Stimulated activated CD8-positive, alpha-beta memory T cell treated with anti-CD3 and anti-CD28 coated beads, Interleukin-15, amount 100 ng/mL, for 24 hours (primary cell): ENCODE measurements at places on chromosomes 4 and X.

GRCh38 chr4:187732524-187732923 lies 263.0 kb upstream of the ZFP42 start:
- DNase-seq: no peak

- no peak for DNase-seq
Observed at GRCh38 chr4:56314207-56314915, 72.9 kb downstream of the AASDH start.

DNA sequence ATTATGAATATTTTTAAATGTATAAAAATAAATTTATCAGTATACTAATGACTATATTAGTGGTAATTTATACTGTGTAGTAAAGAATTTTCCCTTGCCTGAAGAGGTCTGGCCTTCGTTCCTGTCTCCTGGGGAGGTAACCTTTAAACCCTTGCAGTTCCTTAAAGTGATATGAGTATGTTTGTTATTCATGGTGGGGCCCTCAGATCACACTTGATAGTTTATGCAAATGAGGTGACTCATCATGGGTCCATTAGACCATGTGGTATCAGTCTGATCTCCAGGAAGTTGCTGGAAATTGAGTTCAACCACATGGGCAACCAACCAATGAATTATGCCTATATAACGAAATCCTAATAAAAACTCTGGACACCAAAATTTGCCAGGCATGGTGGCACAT lies 904.1 kb downstream of the RPA4 start:
- DNase-seq: no peak

DNA sequence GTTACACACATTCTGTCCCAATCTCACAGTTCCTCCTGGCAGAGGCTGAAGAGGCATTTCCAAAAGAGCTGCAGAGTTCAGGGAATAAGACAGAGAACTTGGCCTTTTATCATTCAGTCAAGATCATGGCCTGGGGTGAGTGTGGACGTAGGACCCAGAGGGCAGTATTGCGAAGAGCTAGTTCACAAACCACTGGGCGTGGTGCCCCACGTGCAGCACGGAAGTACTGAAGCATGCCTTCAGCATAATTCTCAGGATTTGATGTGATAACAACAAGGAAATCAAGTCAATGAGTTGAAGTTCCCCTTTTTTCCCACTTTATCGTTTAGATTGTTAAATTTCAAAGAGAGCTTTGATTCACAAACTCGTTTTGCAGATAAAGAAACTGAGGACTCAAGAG lies 117.7 kb downstream of the RELL1 start:
- no peak for DNase-seq

- no peak for DNase-seq
Observed at GRCh38 chr4:76659103-76659490, 224.1 kb downstream of the SHROOM3 start.

DNA sequence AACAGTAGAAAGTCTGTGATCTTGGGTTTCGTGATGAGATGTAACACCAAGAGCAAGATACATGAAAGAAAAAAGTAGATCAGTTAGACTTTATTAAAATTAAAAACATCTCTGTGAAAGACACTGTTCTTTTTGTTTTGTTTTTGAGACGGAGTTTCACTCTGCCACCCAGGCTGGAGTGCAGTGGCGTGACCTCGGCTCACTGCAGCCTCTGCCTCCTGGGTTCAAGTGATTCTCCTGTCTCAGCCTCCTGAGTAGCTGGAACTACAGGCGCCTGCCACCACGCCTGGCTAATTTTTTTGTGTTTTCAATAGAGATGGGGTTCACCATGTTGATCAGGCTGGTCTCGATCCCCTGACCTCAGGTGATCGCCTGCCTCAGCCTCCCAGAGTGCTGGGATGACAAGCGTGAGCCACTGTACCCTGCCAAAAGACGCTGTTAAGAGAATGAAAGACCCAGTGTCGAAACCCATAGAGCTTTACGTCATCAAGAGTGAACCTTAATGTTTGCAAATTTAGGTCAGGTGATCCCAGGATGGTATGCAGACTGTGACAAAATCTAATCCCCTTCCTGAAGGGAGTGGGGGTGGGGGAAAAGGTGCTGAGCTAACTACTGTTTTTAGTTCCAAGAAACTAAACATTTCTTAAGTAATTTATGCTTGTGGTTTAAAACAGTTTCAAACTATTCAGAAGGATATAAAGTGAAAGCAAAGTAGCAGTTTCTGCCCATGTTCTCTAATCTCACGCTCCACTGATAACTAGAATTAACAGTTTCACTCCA lies 8.0 kb downstream of the OFD1 start:
- no peak for DNase-seq

DNA sequence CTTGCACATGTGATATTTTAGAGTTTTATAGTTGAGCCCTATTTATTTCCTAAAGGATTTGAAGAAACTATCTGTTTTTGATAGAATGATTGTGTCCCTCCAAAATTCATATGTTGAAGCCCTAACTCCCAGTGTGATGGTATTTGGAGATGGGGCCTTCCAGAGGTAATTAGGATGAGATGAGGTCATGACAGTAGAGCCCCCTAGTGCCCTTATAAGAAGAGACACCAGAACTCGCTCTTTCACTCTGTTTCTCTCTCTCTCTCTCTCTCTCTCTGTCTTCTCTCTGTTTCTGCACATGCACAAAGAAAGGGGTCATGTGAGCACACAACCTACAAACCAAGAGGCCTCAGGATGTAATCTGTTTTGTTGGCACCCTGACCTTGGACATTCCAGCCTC lies 921.9 kb upstream of the DIAPH2 start:
- no peak for DNase-seq

DNA sequence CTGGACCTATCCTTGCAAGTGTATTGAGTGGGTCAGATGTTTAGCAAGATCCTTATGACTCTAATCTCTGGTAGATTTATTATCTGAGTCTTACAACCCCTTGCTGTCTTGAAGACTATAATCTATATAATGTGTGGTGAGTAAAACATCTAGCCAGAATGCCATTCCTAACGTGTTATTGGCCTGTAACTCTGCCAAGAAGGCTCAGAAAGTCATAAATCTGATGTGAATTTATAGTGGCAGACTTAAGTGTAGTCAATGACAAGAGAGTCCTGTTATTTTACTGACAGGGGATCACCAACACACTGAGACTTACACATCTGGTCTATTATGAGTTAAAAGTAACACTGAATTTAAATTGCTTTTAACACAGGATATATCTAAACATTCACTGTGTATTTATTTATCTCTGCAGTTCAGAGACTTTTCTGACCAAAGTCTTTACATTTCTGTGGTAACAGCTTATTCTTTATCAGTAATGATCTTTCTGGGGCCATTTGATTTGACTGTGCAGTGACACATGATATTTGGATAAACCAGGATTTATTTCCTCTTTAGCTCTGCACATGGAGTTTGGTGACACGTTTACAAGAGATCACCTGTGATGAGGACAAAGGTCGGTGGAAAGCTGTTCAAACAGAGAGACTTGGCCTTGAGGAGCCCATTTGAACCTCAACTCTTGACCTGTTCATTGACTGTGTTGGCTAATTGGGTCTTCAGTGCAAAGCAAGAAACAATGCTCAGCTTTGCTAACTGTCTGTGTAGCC lies 415.8 kb downstream of the STIM2 start:
- no peak for DNase-seq

DNA sequence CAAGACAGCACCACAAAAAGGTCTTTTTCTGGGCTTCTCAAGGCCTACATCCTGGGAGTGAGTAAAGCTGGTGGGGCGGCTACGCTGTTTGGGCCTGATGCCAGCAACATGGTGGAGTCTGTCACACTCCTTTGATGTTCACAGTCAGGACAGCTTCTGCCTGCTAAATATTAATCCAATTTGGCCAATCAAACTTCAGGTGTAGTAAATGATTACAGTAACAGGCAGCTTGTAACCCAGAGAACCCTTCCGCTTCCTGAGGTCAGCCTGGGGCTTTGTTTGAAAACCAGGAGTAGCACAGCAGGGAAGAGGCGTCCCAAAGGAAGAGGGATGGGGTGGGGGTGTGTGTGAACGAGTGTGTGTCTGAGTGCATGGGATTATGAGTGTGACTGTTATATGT lies 220.4 kb downstream of the MAML3 start:
- DNase-seq: no peak

GRCh38 chr4:8287343-8288280 lies 18.1 kb downstream of the HTRA3 start:
- DNase-seq: no peak

DNA sequence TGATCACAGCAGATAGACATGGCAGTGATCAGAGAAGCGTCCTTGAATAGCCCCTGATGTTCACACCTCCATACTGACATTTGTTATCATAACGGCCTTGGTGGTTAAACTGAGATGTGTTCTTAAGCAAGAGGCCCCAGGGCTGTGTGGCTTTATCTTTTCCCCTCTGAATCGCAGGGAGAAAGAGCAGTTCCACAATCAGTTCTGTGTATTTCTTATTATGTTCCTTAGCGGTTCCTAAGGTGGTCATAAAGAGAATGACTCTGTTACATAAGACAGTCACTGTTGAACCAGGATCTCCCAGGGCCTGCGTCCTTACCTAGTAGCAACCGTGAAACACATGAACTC lies 52.8 kb upstream of the CBR4 start:
- no peak for DNase-seq
